ENCODE measurements at places on chromosomes 4 and X. TPM values are rescaled to one million over a fixed set of nuclear protein-coding genes. Genes with fewer than 3 reads are reported as not detected.

GRCh38 chr4:139814323-139815015 is 148.8 kb downstream of the MGST2 start:
- no peak overlapping the region for H3K27ac ChIP-seq
- DNase-seq = no peak
- H3K4me3 ChIP-seq = no peak overlapping the region
- no peaks in the 10 kb centered on the region for H3K36me3 ChIP-seq
- peaks cover 4% of the 10 kb centered on the region for H3K4me1 ChIP-seq

GRCh38 chrX:115260330-115260729 is 26.4 kb upstream of the LRCH2 start:
- no peak overlapping the region for H3K4me3 ChIP-seq
- no peaks in the 10 kb centered on the region for H3K36me3 ChIP-seq
- no peak for DNase-seq
- no peak overlapping the region for H3K27ac ChIP-seq
- H3K4me1 ChIP-seq = no peaks in the 10 kb centered on the region

- no peaks in the 10 kb centered on the region for H3K4me1 ChIP-seq
- DNase-seq = no peak
- no peaks in the 10 kb centered on the region for H3K27me3 ChIP-seq
- H3K27ac ChIP-seq = no peak overlapping the region
- no peaks in the 10 kb centered on the region for H3K36me3 ChIP-seq
- H3K4me3 ChIP-seq = no peak overlapping the region
Observed at GRCh38 chr4:62250100-62250499, 1050.0 kb downstream of the ADGRL3 start.

GRCh38 chrX:22699581-22700091 is 300.1 kb upstream of the DDX53 start:
- H3K4me3 ChIP-seq = no peak overlapping the region
- no peaks in the 10 kb centered on the region for H3K27me3 ChIP-seq
- no peaks in the 10 kb centered on the region for H3K36me3 ChIP-seq
- no peaks in the 10 kb centered on the region for H3K4me1 ChIP-seq

DNA sequence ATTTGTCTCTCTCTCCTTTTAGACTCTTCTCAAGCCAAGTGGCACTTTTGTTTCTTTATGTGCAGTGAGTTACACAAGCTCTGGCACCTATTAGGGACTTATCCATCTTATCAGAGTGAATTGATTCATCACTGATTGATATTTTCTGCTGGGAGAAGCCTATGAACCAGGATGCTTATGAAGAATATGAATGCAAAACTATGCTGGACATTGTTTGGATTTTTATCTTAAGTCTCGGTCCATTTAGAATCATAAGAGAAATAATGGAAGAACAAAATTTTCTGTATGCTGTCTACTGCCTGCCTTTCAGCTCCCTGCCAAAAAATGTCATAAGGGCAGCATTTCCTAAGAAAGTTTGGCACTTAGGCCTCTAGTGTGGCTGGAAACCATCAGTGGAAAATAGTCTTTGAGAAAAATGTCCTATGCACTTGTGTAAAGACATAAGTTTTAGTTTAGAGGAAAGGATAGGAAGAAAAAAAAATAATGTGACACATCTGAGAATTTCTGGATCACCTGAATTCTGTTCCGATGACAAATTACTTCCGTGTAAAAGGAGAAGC is 365.7 kb upstream of the MAD2L1 start:
- no peaks in the 10 kb centered on the region for H3K27me3 ChIP-seq
- no peaks in the 10 kb centered on the region for H3K4me1 ChIP-seq
- H3K4me3 ChIP-seq = no peak overlapping the region
- H3K27ac ChIP-seq = no peak overlapping the region
- no peaks in the 10 kb centered on the region for H3K36me3 ChIP-seq
- no peak for DNase-seq

GRCh38 chrX:42695800-42696358 is 82.1 kb downstream of the PPP1R2C start:
- no peaks in the 10 kb centered on the region for H3K36me3 ChIP-seq
- no peak for DNase-seq
- H3K27ac ChIP-seq = no peak overlapping the region
- no peak overlapping the region for H3K4me3 ChIP-seq
- no peaks in the 10 kb centered on the region for H3K4me1 ChIP-seq
- H3K27me3 ChIP-seq = no peaks in the 10 kb centered on the region

SPATA4 gene
- total RNA-seq = 0.12 TPM

DNA sequence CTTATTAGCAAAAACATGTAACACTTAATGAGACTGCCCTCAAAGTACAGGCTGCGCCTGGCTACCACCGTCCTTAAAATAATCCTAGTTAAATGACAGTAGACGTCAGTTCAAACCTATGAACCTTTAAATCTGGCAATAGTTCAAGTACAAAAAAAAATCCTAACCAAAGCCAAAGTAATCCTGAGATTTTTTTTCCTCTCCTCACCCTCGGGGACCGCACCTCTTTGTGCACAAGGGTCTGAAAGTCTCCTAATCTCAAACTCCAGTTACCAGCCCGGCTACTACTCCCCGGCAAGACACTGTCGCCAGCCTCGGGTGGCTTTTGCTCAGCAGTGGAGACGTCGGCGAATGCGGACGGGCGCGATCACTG is 439 bp downstream of the SEC31A start:
- H3K27ac ChIP-seq = peak overlapping the region; percentile 90
- H3K36me3 ChIP-seq = peaks cover 28% of the 10 kb centered on the region
- DNase-seq = no peak
- no peaks in the 10 kb centered on the region for H3K27me3 ChIP-seq
- H3K4me3 ChIP-seq = peak overlapping the region; percentile 88

DNA sequence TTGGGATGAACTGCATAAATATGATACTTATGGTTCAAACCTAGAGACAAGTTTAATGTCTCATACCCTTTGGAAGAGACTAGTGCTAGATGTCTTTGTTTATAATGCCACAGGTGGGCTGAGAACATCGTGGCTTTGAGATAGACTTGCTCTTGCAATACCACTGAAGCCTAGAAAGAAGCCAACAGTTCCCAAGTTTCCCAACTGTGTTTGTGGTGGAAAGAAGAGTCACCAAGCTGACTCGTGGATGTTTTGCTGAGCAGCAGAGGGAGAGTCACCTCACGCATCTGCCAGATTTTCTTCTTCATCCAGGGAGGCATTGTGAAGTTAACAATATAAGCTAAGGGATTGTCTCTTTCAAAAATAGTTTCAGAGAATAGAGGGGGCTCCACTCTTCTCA is 1076.2 kb downstream of the C4orf33 start:
- H3K27ac ChIP-seq = no peak overlapping the region
- no peak overlapping the region for H3K4me3 ChIP-seq
- H3K4me1 ChIP-seq = no peaks in the 10 kb centered on the region
- no peaks in the 10 kb centered on the region for H3K27me3 ChIP-seq
- DNase-seq = no peak
- no peaks in the 10 kb centered on the region for H3K36me3 ChIP-seq

- H3K4me1 ChIP-seq = peaks cover 11% of the 10 kb centered on the region
- no peak overlapping the region for H3K27ac ChIP-seq
- DNase-seq = no peak
- no peaks in the 10 kb centered on the region for H3K36me3 ChIP-seq
Observed at GRCh38 chrX:153874085-153874365, 11.9 kb downstream of the L1CAM start.

C4orf50 gene
- 0.16 TPM for total RNA-seq

DNA sequence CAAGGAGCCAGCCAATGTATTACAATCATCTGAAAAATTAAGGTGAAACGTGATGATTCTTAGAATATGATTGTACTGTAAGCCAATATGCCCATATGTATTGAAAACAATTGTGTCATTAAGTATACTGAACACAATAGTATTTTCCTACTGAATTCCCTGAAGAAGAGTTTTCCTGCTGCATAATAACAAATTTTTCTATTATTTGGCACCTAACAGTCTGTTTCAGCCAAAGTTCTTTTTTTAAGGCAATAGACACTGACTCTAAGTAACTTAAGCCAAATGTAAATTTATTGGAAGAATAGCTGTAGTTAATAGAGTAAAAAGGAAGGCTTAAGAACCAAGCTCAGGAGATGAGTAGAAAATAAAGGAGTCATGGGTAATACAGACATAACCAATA is 220.6 kb downstream of the PPP4R3C start:
- no peak overlapping the region for H3K27ac ChIP-seq
- no peaks in the 10 kb centered on the region for H3K4me1 ChIP-seq
- no peak overlapping the region for H3K4me3 ChIP-seq
- no peaks in the 10 kb centered on the region for H3K27me3 ChIP-seq
- DNase-seq = no peak
- no peaks in the 10 kb centered on the region for H3K36me3 ChIP-seq

DNA sequence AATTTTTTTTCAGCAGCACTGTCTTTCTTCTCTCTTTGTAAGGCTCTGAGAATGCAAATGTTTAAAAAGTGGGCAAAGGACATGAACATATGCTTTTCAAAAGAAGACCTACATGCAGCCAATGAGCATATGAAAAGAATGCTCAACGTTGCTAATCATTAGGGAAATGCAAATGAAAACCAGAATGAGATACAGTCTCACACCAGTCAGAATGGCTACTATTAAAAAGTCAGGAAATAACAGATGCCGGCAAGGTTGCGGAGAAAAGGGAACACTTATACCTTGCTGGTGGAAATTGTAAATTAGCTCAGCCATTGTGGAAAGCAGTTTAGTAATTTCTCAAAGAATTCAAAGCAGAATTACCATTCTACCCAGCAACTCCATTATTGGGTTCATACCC is 51.6 kb downstream of the BMP15 start:
- H3K36me3 ChIP-seq = no peaks in the 10 kb centered on the region
- no peak for DNase-seq
- no peak overlapping the region for H3K4me3 ChIP-seq
- no peak overlapping the region for H3K27ac ChIP-seq
- H3K4me1 ChIP-seq = no peaks in the 10 kb centered on the region

- peaks cover 9% of the 10 kb centered on the region for H3K27me3 ChIP-seq
- no peak overlapping the region for H3K27ac ChIP-seq
- peaks cover 2% of the 10 kb centered on the region for H3K4me1 ChIP-seq
- DNase-seq = no peak
- peak overlapping the region; percentile 64 for H3K4me3 ChIP-seq
- H3K36me3 ChIP-seq = peaks cover 1% of the 10 kb centered on the region
Observed at GRCh38 chrX:21657318-21658151, 595 bp downstream of the KLHL34 start.

DNA sequence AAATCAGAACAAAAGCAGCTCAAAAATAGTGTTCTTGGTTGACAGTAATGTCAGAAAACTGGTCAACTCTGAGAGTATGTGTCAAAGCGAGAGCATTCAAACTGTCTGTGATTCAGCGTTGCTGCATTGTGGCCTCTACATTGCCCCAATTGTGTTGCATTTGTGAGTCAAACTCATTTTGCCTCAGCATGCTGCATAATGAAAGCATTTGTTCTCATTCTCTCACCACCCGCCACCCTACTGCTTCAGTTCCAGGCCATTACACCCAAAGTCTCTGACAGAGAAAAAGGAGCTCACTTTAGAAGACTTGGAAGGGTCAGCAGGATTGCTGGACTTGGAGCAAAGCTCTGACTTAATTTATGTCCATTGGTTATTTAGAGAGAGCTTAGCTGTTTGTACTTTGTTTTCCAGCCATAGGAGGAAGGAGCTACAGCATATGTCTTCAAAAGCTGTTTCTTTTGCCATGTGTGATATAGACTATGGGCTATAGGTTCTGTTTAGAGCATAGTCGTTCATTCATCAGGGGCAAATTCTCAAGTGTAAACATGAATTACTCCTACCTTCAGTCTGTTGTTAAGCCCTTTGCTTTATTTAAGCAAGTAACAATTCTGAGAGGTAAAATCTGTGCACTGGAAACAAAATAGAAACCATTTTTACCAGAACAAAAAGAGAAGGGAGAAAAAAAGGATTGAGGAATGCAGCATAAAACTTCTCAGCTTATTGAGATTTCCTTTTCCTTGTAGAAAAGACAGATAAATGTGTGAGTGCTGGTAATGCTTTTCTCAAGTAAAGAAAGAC is 153.4 kb upstream of the ANK2 start:
- no peak overlapping the region for H3K27ac ChIP-seq
- H3K4me1 ChIP-seq = no peaks in the 10 kb centered on the region
- no peak for DNase-seq
- no peak overlapping the region for H3K4me3 ChIP-seq
- no peaks in the 10 kb centered on the region for H3K36me3 ChIP-seq

SPANXD gene
- total RNA-seq = not detected

TMLHE gene
- 9.0 TPM for total RNA-seq

AVPR2 gene
- total RNA-seq = not detected

- peaks cover 20% of the 10 kb centered on the region for H3K4me1 ChIP-seq
- H3K36me3 ChIP-seq = peaks cover 80% of the 10 kb centered on the region
- H3K4me3 ChIP-seq = no peak overlapping the region
- DNase-seq = no peak
Observed at GRCh38 chr4:150906987-150907633, 108.0 kb downstream of the LRBA start.

- H3K4me3 ChIP-seq = no peak overlapping the region
- DNase-seq = no peak
- H3K4me1 ChIP-seq = no peaks in the 10 kb centered on the region
- no peaks in the 10 kb centered on the region for H3K36me3 ChIP-seq
Observed at GRCh38 chrX:29453333-29453732, 762.0 kb upstream of the MAGEB2 start.

DNA sequence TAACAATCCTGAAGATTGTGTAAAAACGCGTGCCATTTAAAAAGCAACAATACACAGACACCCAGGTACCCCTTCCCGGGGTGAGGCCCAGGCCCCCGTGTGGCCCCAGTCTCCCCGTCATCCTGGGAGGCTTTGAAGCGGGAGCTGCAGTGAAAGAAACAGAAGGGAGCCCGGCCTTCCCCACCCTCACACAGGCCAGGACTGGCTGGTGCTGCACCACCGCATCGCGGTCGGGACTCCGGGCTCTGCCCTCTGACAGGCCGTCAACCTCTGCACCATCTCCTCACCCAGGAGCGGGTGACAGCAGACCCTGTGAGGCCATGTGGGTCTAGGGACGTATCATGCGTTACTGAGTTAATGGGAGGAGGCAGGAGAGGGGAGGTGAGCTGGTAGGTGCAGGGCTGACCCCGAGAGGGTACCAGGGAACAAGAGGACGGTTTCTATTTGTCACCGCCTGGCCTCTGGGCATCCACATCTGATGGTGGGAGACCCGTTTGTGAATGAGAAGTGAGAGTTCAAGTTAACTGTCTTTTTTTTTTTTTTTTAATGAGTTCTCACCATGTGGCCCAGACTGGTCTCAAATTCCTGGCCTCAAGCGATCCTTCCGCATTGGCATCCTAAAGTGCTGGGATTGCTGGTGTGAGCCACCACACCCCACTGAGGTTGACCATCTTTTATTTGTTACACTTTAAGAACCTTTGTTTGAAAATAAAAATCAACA is 27.3 kb downstream of the PIGG start:
- H3K27ac ChIP-seq = no peak overlapping the region
- no peak overlapping the region for H3K4me3 ChIP-seq
- no peak for DNase-seq

NDST3 gene
- not detected for total RNA-seq

SHROOM3 gene
- 0.02 TPM for total RNA-seq

GRCh38 chrX:71604141-71604540 is 14.2 kb downstream of the CXCR3 start:
- peaks cover 73% of the 10 kb centered on the region for H3K36me3 ChIP-seq
- H3K4me1 ChIP-seq = peaks cover 35% of the 10 kb centered on the region
- H3K27me3 ChIP-seq = no peaks in the 10 kb centered on the region
- no peak for DNase-seq
- H3K4me3 ChIP-seq = no peak overlapping the region
- H3K27ac ChIP-seq = peak overlapping the region; percentile 71
